Endodermal cell (in vitro differentiated cells): ENCODE measurements at places on chromosomes 7 and 10.

- no peak for DNase-seq
These were observed 411.9 kb downstream of the GRM8 start for GRCh38 chr7:126840869-126841268.

GRCh38 chr10:48745662-48746245 lies 61.1 kb downstream of the WDFY4 start:
- DNase-seq, result peak; percentile 92

GRCh38 chr7:127253281-127254162 lies 781 bp upstream of the GRM8 start:
- DNase-seq, result peak; percentile 91

- no peak for DNase-seq
These were observed 18.4 kb upstream of the KLF14 start for GRCh38 chr7:130752424-130752823.

DNA sequence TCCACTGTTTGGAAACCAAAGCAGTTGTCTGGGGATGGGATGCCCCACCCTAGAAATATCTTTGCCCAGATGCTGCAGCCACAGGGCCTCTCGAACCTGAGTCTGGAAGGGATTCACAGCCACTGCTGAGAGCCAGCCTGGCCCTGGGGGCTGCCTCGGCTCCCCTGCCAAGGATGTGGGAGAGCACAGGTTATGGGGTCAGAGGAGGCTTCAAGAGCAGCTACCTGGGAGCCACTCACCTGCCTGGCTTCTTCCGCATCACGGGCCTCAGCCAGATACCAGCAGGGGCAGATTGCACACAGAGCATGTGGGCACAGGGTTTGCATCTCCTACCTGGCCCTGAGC lies 5.4 kb upstream of the PWWP2B start:
- DNase-seq, result no peak

DNA sequence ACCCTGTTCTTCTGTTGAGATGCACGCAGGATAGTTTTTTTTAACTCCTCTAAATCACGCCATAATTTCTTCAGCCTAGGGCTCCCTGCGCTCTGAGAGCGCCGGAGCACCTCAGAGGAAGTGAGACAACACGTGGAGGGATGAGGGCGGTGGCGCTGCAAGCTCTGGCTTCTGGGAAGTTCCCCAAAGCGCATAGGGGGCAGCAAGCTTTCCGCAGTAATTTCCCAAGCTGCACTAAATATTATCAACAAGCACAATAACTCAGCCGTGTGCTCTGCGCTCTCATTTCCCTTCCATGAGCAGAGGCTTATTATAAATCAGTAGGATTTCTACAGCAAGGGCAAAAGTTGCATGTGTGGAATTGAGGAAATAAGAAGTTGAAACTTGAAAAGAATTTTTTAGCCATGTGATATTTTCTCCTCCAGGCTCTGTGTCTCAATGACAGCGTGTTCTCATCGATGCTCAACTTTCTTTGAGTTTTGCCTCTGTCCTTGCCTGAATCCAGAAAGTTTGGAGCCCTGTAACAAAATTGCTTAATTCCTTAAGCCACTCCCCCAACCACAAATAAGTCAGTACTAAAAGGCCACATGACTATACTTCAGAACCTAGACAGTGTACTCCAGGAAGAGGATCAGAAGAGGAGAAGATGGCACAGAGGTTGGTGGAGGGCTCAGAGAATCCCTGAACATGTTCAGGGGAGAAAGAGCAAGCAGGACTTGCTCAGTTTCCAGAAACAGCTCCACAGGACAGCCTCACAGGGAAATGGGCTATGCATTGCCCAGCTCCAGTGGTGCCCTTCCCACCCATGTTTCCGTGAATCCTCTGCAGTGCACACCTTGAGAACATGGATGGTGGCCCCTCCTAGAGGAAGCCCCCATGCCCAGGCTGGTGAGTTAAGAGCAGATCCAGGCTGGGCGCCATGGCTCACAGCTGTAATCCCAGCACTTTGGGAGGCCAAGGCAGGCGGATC lies 221.5 kb upstream of the GHITM start:
- peak; percentile 79 for DNase-seq

- DNase-seq, result no peak
These were observed 425.5 kb downstream of the GLRX3 start for GRCh38 chr10:130561681-130562080.

GRCh38 chr7:1402791-1403637 lies 56.3 kb downstream of the MICALL2 start:
- DNase-seq, result no peak

GRCh38 chr7:77351539-77352004 lies 64.6 kb downstream of the GSAP start:
- peak; percentile 59 for DNase-seq

GRCh38 chr10:89810908-89811525 lies 109.6 kb downstream of the KIF20B start:
- DNase-seq, result no peak

- no peak for DNase-seq
These were observed 602.9 kb downstream of the TYW1 start for GRCh38 chr7:67599331-67600062.
